ENCODE measurements at places on chromosomes 16 and 17.

- no peak for DNase-seq
Measured at GRCh38 chr16:79083508-79084299, 516.8 kb downstream of the MAF start.

GRCh38 chr16:69579783-69580481 is 14.2 kb downstream of the NFAT5 start:
- no peak for DNase-seq

DNA sequence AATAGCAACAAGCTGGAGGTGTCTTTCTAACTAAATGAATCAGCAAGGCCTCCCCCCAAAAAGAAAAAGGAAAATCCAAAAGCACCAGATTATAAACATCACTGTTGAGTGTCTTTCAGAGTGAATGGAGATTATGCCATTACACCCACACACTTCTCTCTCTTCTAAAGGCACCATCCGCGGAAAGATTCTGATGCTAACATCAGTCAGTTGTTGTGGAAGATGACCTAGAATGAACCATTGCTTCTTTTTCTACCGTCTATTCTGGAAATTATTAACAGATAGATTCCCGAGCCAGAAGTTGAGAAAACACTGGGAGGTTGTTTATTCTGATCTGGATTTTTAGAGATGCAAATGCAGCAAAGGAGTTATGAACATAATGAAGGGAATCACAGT is 60.9 kb upstream of the FAM20A start:
- DNase-seq, result no peak

- no peak for DNase-seq
Measured at GRCh38 chr16:764184-764750, 3.7 kb downstream of the MSLN start.

DNA sequence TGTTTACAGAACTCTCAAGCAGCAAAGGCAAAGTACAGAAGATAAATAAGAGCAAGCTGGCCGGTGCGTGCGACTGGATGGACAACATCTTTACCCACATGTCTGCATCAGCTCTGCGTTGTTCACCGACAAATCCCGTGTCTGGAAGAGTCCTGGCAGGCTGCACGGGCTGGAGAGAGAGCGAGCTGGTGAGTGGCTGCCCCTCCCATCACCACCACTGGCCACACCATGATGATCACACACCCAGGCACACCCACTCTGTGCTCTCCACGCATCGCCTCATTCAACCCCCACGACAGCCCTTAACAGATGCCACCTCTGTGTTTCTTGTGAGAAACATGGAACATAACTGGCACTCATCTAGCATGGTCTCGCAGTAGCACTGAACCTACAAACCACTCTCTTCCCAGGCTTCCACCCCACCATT is 59.2 kb downstream of the ANKRD11 start:
- DNase-seq, result no peak

GRCh38 chr16:13435873-13436474 is 484.0 kb upstream of the ERCC4 start:
- no peak for DNase-seq

GRCh38 chr16:53282975-53283946 is 151.0 kb upstream of the RBL2 start:
- DNase-seq, result no peak

DNA sequence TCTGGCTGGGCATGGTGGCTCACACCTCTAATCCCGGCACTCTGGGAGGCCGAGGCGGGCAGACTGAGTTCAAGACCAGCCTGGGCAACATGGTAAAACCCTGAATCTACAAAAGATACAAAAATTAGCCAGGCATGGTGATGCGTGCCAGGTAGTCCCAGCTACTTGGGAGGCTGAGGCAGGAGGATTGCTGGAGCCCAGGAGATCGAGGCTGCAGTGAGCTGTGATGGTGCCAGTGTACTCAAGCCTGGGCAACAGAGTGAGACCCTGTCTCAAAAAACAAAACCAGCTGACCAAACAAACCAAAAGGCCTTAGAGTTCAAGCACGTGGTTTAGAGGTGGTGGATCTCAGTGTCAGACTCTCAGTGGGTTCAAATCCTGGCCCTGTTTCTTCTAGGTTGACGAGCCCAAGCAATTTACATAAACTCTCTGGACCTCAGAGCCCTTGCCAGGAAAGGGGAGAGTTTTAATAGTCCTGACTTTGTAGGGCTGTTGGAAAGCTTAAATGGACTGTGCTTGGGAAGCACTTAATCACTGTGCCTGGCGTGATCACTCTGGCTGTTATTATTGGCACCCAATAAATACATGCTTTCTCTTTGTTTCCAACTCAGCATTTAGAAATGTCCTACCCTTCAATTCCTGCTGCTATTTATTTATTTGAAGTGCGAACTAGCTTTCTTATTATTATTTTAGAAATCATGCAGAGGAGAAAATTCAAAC is 44.7 kb downstream of the ABCC1 start:
- no peak for DNase-seq

DNA sequence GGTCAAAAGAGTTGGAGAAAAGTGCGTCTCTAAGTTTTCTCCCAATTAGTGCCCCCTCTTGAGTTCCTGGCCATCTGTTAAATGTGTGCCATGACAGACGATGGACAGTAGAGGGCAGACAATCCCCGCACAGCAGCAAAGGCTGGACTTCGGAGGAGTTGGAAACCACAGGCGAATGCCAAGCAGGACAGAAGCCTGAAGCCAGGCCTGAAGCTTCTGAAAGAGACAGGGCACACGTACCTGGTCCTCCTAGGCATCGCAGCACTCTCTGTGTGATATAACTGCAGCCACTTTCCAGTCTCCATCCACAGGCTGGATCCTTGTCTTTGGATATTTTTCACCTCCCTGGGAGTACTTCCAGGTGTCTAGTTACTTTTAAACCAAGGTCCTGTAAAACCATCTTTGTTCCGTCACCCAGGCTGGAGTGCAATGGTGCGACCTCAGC is 14.5 kb downstream of the C17orf100 start:
- peak; percentile 60 for DNase-seq

GRCh38 chr17:73777131-73777449 is 132.8 kb upstream of the SDK2 start:
- DNase-seq, result no peak

Data from tibial nerve (tissue), 4 donors.